ENCODE measurements at places on chromosomes 1 and 21.

DNA sequence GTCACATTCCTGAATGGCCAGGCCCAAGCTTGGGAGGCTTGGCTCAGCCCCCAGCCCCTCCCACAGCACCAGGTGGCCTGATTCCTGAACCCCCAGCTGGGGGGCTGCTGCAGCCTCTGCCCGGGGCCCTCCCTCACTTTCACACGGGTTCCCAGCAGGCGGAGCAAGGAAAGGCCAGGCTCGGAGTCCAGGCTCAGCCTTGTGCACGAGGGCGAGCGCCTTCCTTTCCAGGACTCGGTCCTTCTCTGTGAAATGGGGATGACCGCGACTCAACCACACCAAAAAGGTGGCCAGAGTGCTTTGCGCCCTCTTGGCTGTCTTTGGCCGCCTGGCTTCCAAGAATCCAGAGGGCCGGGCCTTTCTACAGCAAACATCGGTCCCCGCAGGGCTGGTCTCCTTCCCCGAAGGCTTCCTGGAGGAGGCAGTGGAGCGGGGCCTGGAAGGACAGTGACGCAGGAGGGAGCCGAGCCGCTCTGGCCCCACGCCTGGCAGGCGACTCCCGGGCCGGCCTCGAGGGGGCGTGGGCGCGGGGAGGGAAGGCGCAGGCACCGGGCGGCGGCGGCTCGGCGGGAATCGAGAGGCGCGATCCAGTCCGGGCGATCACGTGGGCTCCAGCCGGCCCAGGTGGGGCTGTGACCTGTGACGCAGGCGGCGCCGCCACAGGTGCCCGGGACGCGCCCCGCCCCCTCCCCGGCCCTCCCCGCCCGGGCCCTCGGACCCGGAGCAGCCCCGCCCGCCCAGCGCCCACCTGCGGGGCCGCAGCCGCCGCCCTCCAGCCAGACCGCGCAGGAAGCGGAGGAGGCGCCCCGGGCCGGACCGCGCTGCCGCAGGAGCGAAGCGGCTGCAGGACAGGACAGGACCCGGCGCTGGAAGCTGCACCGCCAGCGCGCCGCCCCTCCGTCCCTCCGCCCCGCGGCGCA lies at the start of gene ARHGEF16:
Gene ARHGEF16 (plus strand): TSS at position 775 of the 920 bp plus-strand sequence. CDS start 8,420 bp downstream, outside the sequence.
- peak; percentile 72 for DNase-seq

DNA sequence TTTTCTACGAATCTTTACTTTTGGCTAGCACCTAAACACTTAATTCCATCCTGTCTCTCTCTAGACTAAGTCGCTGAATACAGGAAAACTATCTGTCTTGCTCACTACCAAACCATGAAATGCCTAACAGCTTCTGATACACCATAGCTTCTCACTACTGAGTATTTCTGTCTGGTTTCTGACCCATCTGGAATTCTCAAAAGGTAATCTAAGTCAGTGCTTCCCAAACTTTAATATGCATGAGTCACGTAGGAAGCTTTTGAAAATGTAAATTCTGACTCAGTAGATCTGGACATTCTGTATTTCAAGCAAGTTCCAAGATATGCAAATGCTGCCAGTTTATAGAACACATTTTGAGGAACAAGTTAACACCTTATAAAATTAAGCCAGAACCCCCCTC lies 9.2 kb upstream of the OVGP1 start:
- no peak for DNase-seq

GRCh38 chr1:29849038-29849750 lies 612.9 kb downstream of the PTPRU start:
- peak; percentile 63 for DNase-seq

DNA sequence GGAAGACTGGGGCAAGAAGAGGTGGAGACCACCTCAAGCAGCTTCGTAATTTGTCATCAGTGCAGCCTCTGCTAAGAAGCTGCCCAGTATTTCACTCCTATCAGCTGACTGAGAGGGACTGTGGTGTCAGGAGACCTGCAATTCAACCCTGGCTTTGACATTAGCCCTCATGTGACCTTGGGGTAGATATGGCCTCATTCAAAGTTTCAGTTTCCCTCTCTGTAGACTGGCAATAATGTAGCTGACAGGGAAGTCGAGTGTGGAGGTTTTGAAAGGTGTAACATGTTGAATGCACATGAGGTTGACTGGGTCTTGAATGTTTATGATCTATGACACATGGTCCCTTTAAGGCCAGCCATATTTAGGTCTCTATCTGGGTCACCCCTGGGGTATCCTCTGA lies 2.2 kb upstream of the SPRR4 start:
- DNase-seq, result no peak

DNA sequence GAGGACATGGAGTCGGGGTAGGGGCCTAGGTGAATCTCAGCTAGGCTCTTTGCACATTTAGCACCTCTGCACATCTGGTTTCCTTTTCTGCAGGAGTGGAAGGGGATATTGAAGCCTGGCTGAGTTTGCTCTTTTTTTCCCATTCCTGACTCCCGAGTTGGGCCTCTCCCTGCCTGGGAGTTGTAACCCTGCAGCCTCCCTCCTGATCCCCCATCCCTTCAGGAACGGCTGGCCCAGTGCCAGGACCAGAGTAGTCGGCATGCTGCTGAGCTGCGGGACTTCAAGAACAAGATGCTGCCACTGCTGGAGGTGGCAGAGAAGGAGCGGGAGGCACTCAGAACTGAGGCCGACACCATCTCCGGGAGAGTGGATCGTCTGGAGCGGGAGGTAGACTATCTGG lies 836 bp downstream of the OLFML3 start:
- peak; percentile 13 for DNase-seq

- DNase-seq, result no peak
Observed at GRCh38 chr1:188281921-188282320, 1453.2 kb downstream of the PLA2G4A start.

DNA sequence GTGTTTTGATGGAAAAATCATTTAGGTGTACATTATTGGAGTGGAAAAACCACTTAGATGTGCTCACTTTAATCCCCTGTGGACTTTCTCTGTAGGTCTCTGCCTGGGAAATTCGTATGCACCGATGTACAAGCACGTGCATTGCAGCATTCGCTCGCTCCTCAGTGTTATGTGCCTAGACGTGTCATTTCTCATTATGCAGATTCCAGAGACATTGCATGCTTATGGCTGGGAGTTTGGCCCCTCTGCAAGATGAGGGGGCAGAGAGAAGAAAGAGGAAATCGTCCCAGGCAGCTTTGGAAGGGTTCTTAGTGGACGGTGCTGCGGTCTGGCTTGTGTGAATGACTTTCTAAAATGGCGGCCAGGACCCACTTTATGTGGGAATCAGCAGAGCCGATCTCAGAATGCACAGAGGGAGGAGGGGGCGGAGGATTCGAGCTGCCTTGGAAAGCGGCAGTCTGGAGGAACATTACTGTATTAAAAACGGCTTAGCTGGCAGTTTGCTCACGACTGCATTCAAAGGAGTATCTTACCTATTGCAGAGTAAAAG lies 2.3 kb downstream of the SPEN start:
- DNase-seq, result peak; percentile 86

- DNase-seq, result no peak
Observed at GRCh38 chr1:226454349-226454748, 46.5 kb upstream of the PARP1 start.

- DNase-seq, result no peak
Observed at GRCh38 chr1:11216074-11216473, 26.9 kb downstream of the ANGPTL7 start.

DNA sequence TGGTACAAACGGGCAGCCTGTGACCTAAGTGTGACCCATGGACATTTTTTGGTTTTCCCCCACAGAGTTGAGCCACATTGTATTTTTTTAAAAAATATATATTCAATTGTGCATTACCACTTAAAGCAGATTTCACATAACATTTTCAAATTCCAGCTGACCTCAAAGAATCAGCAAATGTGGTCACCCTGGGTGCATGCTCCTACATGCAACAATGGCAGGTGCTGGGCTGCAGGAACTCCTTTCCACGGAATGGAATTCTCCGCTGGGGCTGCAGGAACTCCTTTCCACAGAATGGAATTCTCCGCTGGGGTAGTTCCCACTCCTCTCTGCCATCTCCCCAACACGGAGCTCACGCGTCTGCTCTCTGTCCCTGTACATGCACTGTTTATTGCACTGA lies 68.7 kb downstream of the MAP10 start:
- no peak for DNase-seq

GRCh38 chr1:147417024-147417423 lies 124.3 kb upstream of the BCL9 start:
- no peak for DNase-seq

GRCh38 chr1:23420778-23421177 lies 3.8 kb downstream of the TCEA3 start:
- DNase-seq, result no peak

GRCh38 chr1:176989023-176989422 lies 175.5 kb downstream of the ASTN1 start:
- no peak for DNase-seq

DNA sequence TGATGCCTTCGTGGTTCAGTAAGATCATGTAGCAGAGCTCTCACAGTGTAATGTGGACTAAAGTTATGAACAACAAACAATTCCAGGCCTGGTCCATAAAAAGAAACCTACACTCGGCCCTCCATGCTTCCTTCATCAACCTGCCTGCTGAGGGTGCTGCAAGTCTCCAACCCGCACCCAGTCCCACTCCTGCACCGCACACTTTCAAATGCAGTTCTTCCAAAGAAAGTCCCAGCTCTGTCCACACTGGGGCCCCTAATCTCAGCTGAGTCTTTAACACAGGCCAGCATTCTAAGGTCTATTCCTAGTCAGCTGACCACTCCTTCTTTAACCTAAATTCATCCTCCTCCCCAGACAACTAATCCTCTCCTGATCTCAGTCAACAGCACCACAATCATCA lies 71.5 kb upstream of the NR5A2 start:
- no peak for DNase-seq

DNA sequence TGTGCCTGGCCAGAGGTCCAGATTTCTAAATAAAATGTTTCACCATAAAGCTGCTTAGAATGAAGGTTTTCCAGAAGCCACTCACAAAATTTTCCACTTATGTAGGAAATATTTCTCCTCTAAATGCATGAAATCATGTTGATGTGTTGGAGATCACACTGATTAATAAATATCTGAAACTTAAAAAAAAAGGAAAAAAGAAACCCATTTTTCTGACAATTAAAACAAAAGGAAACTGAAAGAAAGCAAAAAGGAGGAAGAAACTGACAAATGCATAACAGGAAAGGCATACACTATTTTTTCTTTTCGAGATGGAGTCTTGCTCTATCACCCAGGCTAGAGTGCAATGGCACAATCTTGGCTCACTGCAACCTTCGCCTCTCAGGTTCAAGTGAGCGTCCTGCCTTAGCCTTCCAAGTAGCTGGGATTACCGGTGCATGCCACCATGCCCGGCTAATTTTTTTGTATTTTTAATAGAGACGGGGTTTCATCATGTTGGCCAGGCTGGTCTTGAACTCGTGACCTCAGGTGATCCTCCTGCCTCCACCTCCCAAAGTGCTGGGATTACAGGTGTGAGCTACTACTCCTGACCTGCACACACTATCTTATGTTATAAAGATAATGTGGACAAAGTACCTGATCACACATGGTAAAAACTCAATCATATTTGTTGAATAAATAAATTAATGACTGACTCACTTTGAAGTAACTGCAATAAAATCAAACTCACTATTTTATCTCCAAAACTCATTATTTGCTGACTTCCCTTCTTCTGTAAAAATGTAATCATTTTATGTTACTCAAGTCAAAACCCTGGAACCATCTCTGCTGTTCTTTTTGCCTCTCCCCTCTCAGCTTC lies 149.8 kb upstream of the NR5A2 start:
- DNase-seq, result no peak

GRCh38 chr1:206935491-206936067 lies 10.7 kb downstream of the PIGR start:
- DNase-seq, result no peak

DNA sequence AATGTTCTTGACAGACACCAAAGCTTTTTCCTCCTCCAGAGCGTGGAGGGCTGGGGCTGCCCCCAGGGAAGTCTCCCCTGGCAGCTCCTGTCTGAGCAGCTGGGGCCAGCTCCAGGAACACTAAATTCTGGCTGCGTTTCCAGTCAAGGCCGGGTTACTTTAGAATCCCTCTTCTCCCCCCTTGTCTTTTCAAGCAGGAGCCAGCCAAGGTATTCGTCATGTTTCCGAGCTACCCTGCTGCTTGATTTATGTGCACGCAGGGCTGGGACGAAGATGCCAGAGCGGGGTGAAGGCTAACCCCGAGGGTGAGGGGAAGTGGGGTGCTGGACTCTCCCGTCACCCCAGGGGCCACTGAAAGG lies 68.1 kb upstream of the ANGPTL1 start:
- no peak for DNase-seq

DNA sequence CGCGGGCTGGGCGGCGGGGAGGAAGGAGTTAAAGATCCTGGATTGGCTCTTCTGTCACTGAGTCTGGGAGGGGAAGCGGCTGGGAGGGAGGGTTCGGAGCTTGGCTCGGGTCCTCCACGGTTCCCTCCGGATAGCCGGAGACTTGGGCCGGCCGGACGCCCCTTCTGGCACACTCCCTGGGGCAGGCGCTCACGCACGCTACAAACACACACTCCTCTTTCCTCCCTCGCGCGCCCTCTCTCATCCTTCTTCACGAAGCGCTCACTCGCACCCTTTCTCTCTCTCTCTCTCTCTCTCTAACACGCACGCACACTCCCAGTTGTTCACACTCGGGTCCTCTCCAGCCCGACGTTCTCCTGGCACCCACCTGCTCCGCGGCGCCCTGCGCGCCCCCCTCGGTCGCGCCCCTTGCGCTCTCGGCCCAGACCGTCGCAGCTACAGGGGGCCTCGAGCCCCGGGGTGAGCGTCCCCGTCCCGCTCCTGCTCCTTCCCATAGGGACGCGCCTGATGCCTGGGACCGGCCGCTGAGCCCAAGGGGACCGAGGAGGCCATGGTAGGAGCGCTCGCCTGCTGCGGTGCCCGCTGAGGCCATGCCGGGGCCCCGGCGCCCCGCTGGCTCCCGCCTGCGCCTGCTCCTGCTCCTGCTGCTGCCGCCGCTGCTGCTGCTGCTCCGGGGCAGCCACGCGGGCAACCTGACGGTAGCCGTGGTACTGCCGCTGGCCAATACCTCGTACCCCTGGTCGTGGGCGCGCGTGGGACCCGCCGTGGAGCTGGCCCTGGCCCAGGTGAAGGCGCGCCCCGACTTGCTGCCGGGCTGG lies at the start of gene NPR1:
Gene NPR1 (plus strand): TSS at position 170 of the 818 bp plus-strand sequence. CDS start 421 bp downstream, at position 591.
- peak; percentile 38 for DNase-seq

DNA sequence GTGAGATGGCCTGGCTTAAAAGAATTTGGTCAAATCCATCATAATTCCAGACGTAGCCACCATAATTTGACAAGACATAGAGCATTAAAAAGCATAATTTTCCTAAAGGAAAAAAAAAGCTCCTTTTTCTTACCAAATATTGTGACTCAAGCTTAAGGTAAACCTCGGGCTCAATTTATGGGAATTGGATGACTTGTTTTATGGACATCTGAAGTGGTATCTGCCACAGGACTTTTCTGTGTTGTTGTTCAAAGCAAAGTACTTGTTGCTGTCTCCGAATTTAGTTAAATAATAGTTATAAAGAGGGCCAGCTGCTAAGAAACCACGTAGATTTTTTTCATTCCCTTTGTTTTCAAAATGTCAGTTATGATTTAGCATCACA lies 1.1 kb downstream of the MPZL1 start:
- DNase-seq, result no peak

DNA sequence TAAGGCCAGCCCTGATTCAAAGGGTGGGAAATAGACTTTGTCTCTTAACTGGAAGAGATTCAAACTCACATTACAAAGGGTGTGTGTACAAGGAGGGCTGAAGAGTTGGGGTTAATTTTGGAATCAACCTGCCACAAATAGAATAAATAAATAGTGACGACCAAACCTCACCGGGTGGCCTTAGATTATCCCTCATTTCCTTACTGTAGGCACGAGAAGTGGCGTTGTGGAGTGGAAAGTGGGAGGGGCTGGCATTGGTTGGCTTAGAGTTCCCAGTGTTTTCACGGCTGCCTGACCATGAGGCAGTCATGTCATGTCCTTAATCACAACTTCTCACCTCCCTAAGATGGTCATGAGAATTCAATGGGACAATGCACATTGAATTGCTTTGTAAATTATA lies 21.3 kb upstream of the RUNX1 start:
- DNase-seq, result no peak
